ENCODE measurements at places on chromosomes 5 and 9. TPM values are rescaled to one million over a fixed set of nuclear protein-coding genes. Genes with fewer than 3 reads are reported as not detected.

HTR4 gene
- total RNA-seq: not detected

ZFP2 gene
- total RNA-seq: 0.65 TPM

PCDHB7 gene
- total RNA-seq: 0.16 TPM

FAM153A gene
- total RNA-seq: not detected

PCDHB4 gene
- total RNA-seq: under 0.01 TPM

RNF208 gene
- 0.16 TPM for total RNA-seq

PCDHGA1 gene
- total RNA-seq: 0.32 TPM

GABRA1 gene
- total RNA-seq: not detected

ST6GALNAC6 gene
- total RNA-seq: 29.6 TPM

PCDHA3 gene
- total RNA-seq: under 0.01 TPM

RNF224 gene
- not detected for total RNA-seq

OR1J2 gene
- total RNA-seq: not detected

LCN15 gene
- not detected for total RNA-seq

SPAAR gene
- total RNA-seq: 5.8 TPM

ABCA2 gene
- total RNA-seq: 5.0 TPM

LECT2 gene
- total RNA-seq: not detected

GLRX gene
- 7.0 TPM for total RNA-seq

NUTM2F gene
- not detected for total RNA-seq

NEUROG1 gene
- not detected for total RNA-seq

PCDHA9 gene
- total RNA-seq: 0.06 TPM

SLC45A2 gene
- total RNA-seq: not detected

MAMDC2 gene
- total RNA-seq: 31.2 TPM

SELENOP gene
- 63.1 TPM for total RNA-seq

PCDHGA4 gene
- 1.3 TPM for total RNA-seq

PDCD1LG2 gene
- total RNA-seq: 7.0 TPM

SH3GL2 gene
- total RNA-seq: 0.06 TPM

ADAMTS6 gene
- 28.0 TPM for total RNA-seq

RANBP3L gene
- not detected for total RNA-seq

BRD3OS gene
- 7.8 TPM for total RNA-seq

IL13 gene
- not detected for total RNA-seq

PDE4D gene
- 40.8 TPM for total RNA-seq

SPATA31D4 gene
- not detected for total RNA-seq

AGXT2 gene
- not detected for total RNA-seq

PCDHGA7 gene
- total RNA-seq: 0.65 TPM

ABITRAM gene
- 4.7 TPM for total RNA-seq

TBC1D13 gene
- 16.0 TPM for total RNA-seq

CCL21 gene
- total RNA-seq: 0.76 TPM

C5orf34 gene
- 3.9 TPM for total RNA-seq

SPDL1 gene
- total RNA-seq: 18.2 TPM

COL27A1 gene
- 2.6 TPM for total RNA-seq

GALNT12 gene
- 0.32 TPM for total RNA-seq

OR2V1 gene
- total RNA-seq: not detected

DBH gene
- not detected for total RNA-seq

Data from bladder microvascular endothelial cell (primary cell).